Memory B cell (primary cell): ENCODE measurements at places on chromosomes 7 and 10.

DNA sequence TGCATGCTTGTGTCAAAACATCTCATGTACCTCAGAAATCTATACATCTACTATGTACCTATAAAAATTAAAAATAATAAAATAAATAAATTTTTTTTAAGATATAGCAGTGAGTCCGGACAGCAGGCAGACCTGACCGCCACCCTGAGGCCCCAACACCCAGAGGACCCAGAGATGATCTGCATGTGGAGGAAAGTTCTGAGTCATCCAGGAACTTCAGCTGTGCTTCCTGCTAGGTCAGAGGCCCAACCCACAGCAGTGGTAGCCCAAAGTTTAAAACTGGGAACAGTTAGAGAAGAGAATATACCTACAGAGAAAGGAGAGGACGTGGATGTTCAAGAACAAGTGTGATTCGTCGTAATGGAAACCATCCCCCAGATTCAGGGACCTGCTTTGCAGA lies 683.7 kb upstream of the NRP1 start:
- no peak for DNase-seq

GRCh38 chr7:30659312-30659711 lies 22.9 kb downstream of the CRHR2 start:
- DNase-seq = no peak

GRCh38 chr10:71845410-71846405 lies 5.3 kb downstream of the PSAP start:
- no peak for DNase-seq

DNA sequence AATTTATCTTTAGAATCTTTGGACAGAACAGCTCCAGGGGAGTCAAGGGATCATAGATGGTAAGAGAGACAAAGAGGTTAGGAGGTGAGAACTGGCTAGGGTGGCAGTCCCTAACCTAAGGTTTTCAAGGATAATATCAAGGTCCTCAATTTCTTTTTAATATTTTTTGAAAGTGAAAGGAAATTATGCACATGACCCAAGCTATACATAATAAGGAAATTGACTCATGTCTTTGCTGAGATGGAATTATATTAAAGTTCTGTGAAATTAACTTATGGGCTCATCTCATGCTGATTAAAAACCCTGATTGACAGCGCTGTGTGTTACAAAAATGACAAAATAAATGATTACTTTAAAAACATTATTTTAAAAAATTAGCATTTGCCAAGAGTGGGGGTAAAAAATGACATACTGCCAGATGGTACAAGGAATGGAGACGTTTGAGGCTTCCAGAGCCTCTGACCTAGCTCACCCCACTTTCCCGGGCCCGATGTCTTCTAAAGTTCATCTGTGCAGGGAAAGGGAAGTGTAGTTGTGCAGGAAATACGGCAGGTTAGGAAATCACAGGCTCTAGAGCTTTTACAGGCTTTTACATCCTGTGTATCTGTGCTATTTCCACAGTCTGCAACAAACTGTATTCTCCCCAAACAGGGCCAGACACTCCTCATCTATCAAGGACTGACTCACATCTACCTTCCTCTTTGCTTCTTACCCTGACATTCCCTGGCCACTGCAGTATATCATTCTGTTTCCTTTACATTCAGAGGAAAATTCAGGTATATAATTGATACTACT lies 185.6 kb upstream of the PRSS58 start:
- DNase-seq = no peak

- DNase-seq = no peak
These were observed 5.4 kb downstream of the VIM start for GRCh38 chr10:17233286-17233991.
